ENCODE measurements at places on chromosomes 12 and 14.
A peak's percentile ranks its signal among the peaks of the same experiment; 100 is the strongest.

DNA sequence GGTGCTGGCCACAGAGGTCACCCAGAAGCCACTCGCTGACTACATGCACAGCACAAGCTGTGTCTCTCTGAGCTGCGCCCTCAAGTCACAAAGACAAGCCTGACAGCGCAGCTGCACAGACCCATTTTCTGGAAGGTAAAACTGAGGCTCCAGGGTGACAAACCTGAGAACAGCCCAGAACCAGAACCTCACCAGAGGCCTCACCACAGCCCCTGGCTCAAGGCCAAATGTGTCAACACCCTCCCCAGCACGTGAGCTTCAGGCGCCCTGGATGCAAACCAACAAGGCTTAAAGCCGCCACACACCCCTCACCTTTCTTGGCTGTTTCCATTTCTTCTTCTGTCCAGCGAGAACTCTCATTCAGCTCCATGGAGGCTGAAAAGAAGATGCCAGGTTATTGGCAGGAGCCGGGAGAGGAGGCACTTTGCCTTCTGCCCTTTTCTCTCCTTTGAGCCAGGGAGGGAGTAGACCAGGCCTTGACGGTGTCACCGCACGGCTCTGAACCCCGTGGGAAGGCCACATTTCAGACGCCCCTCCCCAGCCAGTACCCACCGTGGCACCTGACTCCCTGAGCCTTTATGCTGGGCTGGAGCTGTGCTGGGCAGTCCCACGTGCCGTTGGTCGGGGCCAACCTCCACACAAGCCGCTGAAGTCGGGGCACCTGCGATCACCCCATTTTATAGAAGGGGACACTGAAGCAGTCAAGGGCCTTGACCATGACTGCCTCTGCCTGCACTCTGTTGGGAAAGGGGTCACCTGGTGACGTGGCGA is 103.1 kb downstream of the RFLNA start:
- no peak for DNase-seq

GRCh38 chr12:51809193-51809592 is 39.3 kb downstream of the FIGNL2 start:
- no peak for DNase-seq

- no peak for DNase-seq
These were observed 21.0 kb downstream of the EEA1 start for GRCh38 chr12:92908108-92908507.

- no peak for DNase-seq
These were observed 179.0 kb downstream of the FOXN3 start for GRCh38 chr14:89237921-89238529.

- DNase-seq = no peak
These were observed 1.3 kb downstream of the FBXO33 start for GRCh38 chr14:39430762-39431415.

GRCh38 chr14:90379106-90379505 is 17.7 kb upstream of the CALM1 start:
- DNase-seq = no peak

DNA sequence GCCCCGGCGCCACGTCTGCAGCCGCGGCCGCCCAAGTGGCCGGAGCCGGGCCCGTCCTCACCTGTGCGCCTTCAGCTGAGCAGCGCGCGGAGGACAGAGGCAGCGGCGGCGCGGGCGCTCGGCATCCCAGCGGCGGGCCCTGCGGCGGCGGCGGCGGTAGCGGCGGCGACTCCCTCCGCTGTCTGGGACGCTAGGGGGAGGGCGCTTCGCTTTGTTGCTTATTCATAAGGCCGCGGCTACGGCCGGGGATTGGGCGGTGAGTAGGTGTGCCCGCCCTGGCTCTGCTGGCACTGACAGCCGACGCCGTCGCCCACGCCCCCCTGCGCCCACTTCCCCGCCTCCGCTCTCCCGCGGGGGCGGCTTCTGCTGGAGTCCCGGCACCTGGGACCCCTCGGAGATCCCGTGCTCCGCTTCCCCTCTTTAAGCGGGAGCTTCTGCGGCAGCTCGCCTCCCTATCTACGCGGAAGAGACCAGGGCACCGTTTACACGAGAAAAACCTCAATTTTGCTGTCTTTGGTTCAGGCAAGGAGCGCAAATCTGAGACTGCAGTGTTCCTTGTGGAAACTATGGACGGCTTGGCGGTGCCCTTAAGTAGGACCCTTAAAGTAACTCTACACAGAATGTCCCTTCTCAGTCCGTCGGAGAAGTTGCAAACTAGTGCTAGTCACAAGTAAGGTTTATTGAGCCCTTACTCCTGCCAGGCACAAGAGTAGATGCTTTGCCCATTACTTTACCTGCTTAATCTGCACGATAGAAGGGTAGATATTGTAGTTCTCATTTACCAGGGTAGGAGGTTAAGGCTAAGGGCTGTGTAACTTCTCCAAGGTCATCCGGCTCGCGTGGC is at the start of gene ARMH4:
ARMH4 (minus strand) TSS at position 200 of the 844 bp plus-strand sequence. CDS start 12,855 bp downstream, outside the sequence.
- peak; percentile 91 for DNase-seq

DNA sequence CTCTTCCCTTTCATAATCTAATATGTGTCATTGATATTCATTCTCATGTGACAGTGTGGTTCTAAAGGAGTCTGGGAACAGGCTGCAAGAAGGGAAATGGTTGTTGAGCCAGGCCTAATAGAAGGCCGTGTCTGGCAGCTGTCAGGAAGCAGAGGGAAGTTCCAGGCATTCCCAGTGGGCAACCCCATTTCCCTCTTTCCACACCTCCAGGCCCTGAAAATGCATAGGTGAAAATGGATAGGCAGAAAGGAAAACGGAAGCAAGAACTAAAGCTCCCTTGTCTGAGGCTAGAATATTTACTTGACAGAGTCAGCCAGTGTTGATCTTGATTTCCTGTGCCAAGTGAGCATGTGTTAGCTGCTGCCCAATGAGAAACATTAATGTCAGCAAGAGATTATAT is 97.7 kb downstream of the PPM1A start:
- DNase-seq = no peak

GRCh38 chr12:2094597-2094996 is 41.8 kb downstream of the CACNA1C start:
- DNase-seq = no peak

DNA sequence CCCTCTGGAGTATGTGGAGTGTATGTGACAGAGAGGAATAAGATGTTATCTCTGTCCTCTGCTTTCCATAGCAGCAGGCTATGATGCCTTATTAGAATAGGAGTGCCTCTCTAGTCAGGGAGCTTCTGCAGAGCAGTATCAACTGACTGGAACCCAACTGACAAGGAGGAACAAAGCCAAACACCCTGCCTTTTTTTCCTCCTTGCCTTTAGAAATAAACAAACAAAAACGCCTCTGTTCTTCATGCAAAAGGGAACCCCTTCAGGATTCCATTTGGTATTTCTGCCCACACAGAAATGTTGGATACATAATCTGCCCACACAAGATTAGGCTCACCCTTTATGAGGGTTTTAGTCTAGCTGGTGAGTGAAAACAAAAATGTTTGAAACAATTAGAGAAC is 50.3 kb downstream of the VRK1 start:
- no peak for DNase-seq

- peak; percentile 20 for DNase-seq
These were observed 190.0 kb upstream of the C14orf180 start for GRCh38 chr14:104389326-104390220.

GRCh38 chr12:109387425-109388166 is 39.9 kb downstream of the MYO1H start:
- no peak for DNase-seq

- DNase-seq = no peak
These were observed 35.3 kb upstream of the ANKRD9 start for GRCh38 chr14:102544747-102545460.

DNA sequence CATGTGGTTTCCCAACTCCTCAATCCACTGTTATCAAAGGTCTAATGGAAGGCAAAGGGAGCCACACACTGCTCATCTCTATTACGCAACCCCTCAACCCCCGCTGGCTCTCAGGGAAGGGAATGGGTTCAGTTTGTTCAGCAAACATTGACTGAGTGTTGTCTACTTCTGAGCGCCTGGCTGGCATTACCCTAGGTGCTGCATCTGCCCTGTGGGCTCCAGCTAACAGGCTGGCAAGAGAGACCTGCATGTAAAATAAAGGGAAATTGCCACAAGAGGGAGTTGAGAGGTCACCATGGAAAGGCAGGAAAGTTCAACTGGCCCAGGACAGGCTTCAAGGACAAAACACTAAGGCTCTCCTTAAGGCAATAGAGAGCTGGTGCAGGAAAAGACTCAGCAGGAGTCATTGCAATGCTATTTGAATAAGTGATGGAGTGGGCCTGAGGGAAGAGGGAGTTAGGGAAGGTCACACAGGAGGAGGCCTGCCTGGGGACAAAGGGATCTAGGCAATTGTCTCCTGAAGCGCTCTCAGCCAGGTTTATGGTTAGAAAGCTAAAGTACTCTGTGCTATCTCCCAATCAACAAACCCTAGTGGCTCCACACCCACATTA is 5.5 kb upstream of the ZNF740 start:
- DNase-seq = no peak

GRCh38 chr14:63438065-63438757 is 105.0 kb downstream of the PPP2R5E start:
- no peak for DNase-seq

- no peak for DNase-seq
These were observed 461.0 kb downstream of the GXYLT1 start for GRCh38 chr12:41683513-41684240.

Data from head of caudate nucleus (tissue), 42 donors.